Endothelial cell of umbilical vein (primary cell): ENCODE measurements at places on chromosomes 7 and 10. TPM values are rescaled to one million over a fixed set of nuclear protein-coding genes. Genes with fewer than 3 reads are reported as not detected.

The C10orf62 gene
- polyA plus RNA-seq: not detected in 2 replicates

The LRRC18 gene
- not detected in 2 replicates for polyA plus RNA-seq

The LCOR gene
- 3.2 and 11.6 TPM in 2 replicates for polyA plus RNA-seq

The MRPS16 gene
- polyA plus RNA-seq: 159 and 161 TPM in 2 replicates

The EVX1 gene
- not detected in 2 replicates for polyA plus RNA-seq

The FAM13C gene
- polyA plus RNA-seq: 0.03 TPM in 1 of 2 replicates, not detected in the other

The CLDN4 gene
- 0.14 and 0.15 TPM in 2 replicates for polyA plus RNA-seq

The ANKRD61 gene
- 0.18 and 0.32 TPM in 2 replicates for polyA plus RNA-seq

The AKR1D1 gene
- not detected in 2 replicates for polyA plus RNA-seq

The POU6F2 gene
- not detected in 2 replicates for polyA plus RNA-seq

The CACNB2 gene
- not detected in 2 replicates for polyA plus RNA-seq

The TMEM213 gene
- not detected in 2 replicates for polyA plus RNA-seq

The VWDE gene
- polyA plus RNA-seq: 0.10 and 0.17 TPM in 2 replicates

The PIP gene
- polyA plus RNA-seq: not detected in 2 replicates

The MSMB gene
- not detected in 2 replicates for polyA plus RNA-seq

The HOXA10 gene
- 23.7 and 30.3 TPM in 2 replicates for polyA plus RNA-seq

The TBXAS1 gene
- 2.1 and 2.2 TPM in 2 replicates for polyA plus RNA-seq

The ATG9B gene
- 0.02 and 0.04 TPM in 2 replicates for polyA plus RNA-seq

The ANKRD2 gene
- polyA plus RNA-seq: 1.7 and 1.8 TPM in 2 replicates

The ENKUR gene
- 0.07 and 0.13 TPM in 2 replicates for polyA plus RNA-seq

The CNPY4 gene
- 22.6 and 28.6 TPM in 2 replicates for polyA plus RNA-seq

The GARIN1A gene
- polyA plus RNA-seq: 0.53 and 0.65 TPM in 2 replicates

The COL1A2 gene
- 26.9 and 28.9 TPM in 2 replicates for polyA plus RNA-seq

The CDNF gene
- 0.25 and 0.40 TPM in 2 replicates for polyA plus RNA-seq

The HMX3 gene
- polyA plus RNA-seq: not detected in 2 replicates

The SEMA3D gene
- polyA plus RNA-seq: 7.4 and 9.9 TPM in 2 replicates

The FGL2 gene
- polyA plus RNA-seq: not detected in 2 replicates

The TRIP6 gene
- polyA plus RNA-seq: 88.6 and 90.3 TPM in 2 replicates

The ANXA8L1 gene
- not detected in 2 replicates for polyA plus RNA-seq

The ADD3 gene
- 14.9 and 18.2 TPM in 2 replicates for polyA plus RNA-seq
